ENCODE measurements at places on chromosomes 11 and 22. TPM values are rescaled to one million over a fixed set of nuclear protein-coding genes. Genes with fewer than 3 reads are reported as not detected.
A peak's percentile ranks its signal among the peaks of the same experiment; 100 is the strongest.

- DNase-seq: no peak
These were observed 20.1 kb downstream of the RSF1 start for GRCh38 chr11:77800449-77800848.

DNA sequence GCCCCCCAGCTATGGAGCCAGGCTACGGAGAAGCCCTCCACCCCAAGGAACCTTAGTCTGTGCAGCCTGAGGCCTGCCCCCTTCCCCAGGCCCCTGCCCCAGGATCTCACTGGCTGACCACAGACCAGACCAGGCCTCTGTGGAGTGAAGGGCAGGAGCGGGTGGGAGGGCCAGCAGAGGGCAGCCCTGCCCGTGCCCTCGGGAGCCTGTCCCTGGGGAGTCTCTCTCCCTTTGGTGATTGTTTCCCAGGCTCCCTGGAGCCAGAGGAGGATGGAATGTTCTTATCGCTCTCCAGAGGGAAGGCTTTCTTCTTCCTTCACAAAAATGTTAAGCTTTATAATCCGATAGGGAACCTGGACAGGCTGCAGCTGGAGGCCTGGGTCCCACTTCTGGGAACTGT, 455.3 kb downstream of the SOX6 start:
- DNase-seq: peak; percentile 39

ASCL2 gene
- 2.2 TPM for total RNA-seq

DNA sequence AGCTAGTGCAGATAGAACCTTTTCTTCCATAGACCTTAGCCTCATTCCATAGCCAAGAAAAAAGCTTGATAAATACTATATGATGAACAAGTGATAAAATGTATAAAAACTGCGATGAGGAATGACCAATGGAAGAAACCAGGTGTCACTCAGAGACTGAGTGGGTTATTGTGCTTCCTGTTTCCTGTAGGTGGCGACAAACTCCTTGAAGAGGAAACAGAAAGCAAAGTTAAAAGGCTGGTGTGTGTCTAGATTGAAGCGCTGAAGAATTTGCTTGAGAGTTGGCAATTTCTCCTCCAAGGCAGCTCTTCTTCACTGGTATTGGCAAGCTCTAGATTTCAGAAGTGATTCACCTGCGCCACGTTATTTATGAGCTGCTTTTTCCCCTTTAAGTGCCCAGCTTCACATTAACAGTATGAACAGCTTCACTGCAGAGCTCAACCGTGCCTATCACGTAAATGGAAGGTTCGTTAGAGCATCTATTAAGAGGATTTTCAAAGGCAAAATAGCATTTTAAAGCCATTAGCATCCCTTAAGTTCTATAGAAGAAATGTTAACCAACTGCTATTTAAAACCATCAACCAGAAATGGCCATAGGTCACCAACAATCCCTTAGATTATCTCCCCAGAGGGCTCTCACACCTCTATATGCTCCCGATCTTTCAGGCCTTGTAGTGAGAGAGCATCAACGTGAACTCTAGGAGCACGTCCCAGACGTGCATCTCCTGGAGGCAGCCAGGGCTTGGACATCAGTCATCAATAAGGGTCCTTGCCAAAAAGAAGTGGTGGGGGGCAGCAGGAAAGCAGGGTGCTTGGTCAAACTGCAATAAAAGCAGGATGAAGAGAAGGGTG, 179.4 kb downstream of the CADM1 start:
- DNase-seq: peak; percentile 81

DNA sequence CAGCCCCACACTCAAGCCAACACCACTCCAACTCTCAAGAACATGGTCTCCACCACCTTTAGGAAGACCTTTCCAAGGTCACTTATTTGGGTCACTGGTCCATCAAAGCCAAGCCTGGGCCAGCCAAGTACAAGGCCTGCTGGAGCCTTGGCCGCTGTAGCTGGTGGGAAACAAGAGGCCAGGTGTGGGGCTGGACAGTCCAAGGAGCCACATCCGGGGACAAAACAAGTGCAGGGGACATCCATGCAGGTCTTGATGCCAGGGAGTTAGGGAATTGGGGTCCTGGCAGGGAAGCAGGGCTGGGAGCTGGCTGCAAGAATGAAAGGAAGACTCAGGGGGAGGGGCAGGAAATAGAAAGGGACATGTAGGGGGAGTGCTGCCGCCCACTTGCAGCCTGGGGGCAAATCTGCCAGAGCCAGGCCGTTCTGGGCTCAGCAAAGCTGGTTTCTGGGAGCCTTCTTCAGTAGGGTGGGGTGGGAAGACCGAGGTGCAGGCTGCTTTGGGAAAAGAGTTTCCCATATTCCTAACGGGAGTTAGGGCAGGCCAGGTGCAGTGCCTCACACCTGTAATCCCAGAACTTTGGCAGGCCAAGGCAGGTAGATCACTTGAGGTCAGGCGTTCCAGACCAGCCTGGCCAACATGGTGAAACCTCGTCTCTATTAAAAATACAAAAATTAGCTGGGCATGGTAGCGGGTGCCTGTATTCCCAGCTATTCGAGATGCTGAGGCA, 69.5 kb upstream of the ATXN10 start:
- DNase-seq: no peak
